ENCODE measurements at places on chromosomes 2 and 18.

- no peak for DNase-seq
These were observed 46.7 kb upstream of the FHOD3 start for GRCh38 chr18:36250827-36251226.

- no peak for DNase-seq
These were observed 893.9 kb upstream of the ACVR2A start for GRCh38 chr2:146950911-146951310.

DNA sequence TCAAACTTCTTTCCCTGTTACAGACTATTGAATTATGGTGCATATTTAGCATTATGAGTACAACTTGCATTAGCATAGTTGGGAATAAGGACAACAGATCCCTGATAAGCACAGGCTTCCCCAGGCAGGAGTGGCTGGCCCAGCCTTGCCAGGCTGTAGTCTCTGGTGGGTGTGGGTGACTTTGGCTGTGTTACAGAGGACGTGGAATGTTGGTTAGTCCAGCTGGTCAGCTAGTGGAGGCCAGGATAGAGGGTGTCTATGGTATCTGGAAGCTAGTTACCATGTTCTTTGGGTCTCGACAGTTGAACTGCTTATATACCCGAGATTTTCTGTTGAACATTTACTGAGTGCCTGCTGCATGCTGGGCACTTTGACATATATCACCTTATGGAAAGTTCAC is 4.7 kb downstream of the SH3RF3 start:
- no peak for DNase-seq

DNA sequence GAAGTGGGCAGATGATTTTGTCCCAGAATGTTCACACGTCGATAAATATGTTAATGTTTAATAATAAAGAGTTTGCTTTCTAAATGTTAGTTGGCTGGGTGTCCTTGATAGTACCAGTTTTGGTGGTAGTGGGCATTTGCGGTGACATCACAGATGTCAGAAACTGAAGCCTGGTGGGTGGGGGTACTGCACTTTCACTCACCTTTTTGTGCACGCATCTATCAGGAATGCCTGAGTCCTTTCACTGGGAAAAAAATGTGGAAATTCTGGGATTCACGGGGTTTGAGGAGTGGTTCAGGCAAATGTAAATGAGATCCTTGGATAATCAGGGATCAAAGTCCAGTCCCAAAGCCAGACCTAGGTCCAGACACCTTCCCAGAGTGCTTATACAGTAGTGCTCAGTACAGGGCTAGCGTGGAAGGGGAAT is 3.2 kb downstream of the EPAS1 start:
- no peak for DNase-seq

- no peak for DNase-seq
These were observed 98.3 kb downstream of the NRP2 start for GRCh38 chr2:205780645-205781044.

GRCh38 chr2:198311020-198311419 is 506.6 kb downstream of the PLCL1 start:
- no peak for DNase-seq

GRCh38 chr18:24975496-24976372 is 376.2 kb downstream of the ZNF521 start:
- no peak for DNase-seq

DNA sequence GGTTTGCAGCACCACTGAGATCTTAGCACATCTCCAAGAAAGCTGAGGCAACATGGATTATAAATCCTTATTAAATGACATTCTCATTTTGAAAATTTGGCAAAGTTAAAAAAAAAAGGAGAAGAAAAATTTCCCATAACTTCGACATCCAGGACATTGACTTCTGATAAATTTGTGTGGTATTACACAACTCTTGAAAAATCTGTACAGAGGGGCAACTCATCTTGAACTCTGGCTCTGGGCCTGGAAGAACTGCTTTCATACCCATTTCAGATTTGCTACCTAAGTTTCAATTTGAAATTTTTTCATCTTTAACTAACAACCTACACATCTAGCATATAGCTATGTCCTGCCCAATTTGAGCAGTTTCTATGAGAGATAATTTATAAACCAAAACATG is 118.0 kb upstream of the UGP2 start:
- no peak for DNase-seq

DNA sequence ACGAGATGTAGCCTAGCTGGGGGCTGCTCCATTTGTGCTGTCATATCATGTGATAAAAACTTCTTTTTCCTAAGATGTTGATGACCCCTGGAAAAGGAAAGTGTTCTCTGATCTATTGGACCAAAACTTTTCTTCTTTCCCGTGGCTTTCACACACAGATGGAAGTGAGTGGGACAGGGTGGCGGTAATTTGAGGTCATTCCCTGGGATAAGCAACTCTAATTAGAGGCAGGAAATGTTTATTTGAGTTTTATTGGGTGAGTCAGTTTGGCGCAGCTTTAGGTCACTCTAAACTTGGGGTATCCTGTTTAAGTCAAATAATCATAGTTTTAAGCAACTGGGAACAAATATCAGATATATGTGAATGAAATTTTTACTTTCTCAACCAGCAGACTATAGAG is 221.0 kb upstream of the EPAS1 start:
- DNase-seq = no peak

DNA sequence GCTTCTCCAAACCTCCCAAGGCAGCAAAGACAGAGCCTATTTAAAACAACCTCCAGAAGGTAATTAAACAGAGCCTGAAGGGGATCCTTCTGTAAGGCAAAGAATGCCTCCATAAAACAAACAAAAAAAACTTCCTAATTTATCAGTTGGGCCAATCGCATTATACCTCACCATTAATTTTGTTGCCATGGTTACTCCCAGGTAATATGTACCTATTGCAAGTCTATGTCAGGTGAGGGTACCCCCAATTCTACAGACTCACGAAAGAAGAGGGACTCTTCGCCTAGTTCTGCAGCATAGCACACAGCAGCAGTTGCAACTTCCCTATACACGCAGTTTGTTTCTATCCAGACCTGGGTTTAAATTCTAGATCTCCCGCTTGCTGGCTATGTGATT is 38.8 kb downstream of the SFXN5 start:
- no peak for DNase-seq

DNA sequence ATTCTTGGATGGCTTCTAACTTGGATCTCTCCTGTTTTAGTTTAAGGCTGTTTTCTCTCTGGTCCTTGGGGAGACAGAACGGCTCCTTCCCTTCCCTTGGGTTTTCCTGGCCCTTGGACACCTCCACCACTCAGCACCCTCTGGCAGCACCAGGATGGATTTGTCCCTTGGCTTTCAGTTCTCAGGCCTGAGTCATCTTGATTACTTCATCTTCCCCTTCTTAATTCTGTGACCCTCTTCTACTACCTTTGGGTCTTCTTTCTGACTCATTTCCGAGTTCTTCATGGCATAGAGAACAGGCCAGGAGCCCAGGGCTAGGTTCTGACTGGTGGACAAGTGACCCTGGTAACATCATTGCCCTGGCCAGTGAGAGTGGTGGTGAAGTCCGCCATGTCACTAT is 14.9 kb downstream of the IGFBP2 start:
- no peak for DNase-seq

DNA sequence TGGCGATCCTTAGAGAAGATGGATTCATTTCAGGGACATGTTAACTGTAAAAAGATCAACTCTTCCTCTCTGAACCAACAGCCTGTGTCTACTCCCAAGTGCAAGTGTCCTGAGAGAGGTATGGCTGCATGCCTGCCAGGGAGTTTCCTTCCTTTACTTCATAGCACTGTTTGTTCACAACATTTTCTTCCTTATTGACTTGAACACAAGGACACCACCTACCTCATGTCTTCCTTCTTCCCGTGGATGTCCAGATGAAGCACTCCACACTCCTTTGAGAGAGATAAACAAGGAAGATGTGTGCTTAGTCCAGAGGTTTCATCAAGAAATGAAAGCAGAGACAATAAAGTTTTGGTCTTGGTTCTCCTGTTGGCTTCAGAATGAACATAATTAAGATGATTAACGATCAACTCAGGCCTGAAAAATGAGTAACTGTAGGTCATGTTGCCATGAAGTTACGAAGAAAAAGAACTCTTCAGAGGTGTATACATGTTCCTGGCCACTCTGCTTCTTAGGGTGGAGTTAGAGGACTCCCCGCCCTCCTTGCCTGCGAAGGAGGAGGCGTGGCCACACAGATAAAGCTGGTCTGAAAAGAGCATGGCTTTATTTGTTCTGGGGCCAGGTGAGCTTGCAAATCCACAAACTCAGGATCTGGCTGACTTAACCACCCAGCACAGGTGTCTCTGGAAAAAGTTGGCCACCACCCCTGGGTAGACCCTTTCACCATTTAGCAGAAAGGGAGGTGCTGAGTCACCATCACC is 155.0 kb upstream of the KCTD1 start:
- DNase-seq = no peak

DNA sequence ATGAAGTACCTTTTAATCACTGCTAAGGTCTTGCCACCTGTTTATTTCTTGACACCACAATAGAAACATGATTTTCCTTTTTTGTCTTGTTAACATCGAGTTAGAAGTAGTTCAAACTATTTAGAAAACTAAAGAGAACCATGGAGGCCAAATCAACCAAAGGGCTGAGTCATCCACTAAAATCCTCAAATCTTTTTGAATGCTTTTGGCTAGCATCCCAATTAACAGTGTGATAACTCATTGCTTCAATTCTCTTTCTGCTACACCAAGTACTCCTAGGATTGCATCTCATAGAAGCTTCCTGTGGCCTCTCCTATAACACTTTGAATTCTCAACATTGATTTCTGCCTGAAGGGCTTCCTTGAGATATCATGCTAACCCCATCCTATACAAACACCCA is 159.9 kb upstream of the MMADHC start:
- DNase-seq = no peak

- no peak for DNase-seq
These were observed 6.4 kb upstream of the SFTPB start for GRCh38 chr2:85674417-85674816.

DNA sequence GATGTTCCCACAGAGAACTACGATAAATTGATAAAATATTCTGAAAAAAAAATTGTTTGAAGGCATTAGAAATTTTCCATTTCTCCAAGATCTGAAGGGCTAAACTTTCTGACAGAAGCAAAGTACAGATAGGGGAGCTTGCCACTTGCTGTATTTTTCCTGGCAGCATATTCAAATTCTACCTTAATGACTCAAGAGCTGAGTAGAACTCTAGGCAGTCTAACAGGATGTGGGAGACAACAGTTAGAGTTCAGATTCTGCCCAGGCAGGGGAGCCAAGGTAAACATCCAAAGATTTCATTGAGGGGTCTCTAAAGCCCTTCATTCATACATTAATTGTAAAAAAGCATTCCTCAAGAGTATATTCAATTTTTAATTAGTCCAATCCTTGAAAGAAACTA is 46.0 kb upstream of the RIT2 start:
- no peak for DNase-seq

DNA sequence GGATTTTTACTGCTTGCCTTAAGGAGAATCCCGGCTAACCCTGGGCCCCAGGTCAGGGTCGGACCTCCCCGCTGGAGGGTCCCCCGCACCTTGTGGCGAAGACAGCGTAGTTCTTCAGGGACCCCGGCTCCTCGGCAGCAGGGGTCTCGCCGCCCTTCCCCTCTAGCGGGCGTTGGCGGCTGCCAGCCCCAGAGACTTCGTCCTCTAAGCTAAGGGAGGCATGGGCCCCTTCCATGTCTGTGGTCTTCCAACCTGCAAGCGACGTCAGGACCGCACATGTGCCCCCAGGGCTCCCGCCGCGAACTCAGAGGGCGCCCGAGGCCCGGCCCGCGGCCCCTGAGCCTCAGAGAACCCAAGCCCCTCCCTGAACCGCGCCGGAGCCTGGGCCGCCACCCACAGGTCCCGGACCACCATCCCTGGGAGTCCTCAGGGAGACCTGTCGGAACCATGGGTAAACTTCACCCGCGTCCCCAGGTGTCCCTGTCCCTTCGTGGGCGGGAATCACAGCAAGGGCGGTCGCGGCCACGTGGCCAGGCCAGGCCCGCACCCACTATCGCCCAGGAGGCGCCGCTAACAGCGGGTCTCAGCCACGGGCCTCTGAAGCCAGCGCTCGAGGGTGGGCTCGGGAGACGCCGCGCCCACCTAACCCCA is 562 bp downstream of the ANKMY1 start:
- peak; percentile 15 for DNase-seq

DNA sequence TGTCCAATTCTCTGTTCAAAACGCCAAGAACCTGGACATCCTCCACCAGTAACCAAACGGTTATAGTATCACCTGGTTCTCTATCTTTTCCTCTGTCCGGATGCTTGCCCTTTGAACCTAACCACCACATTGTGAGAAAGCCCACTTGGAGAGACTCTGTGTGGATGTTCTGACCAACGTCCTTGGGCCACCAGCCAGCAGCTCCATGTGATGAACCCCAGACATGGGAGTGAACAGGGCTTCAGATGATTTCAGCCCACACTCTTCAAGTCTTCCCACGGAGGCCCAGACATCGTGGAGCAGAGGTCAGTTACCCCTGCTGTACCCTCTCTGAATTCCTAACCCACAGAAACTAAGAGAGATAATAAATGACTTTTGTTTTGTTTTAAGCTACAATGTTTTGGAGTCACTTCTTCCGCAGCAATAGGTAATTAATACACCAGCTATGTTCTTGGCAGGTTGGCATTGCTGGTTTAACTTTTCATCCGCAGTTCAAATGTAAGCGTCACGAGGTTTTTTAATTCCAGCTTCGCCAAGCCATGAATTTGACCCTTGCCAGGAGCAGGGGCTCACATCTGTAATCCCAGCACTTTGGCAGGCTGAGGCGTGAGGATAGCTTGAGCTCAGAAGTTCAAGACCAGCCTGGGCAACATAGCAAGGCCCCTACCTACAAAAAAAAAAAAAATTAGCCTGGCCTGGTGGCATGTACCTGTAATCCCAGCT is 36.1 kb upstream of the ZNF532 start:
- no peak for DNase-seq

- no peak for DNase-seq
These were observed 339.8 kb downstream of the CYP26B1 start for GRCh38 chr2:71807581-71808451.

DNA sequence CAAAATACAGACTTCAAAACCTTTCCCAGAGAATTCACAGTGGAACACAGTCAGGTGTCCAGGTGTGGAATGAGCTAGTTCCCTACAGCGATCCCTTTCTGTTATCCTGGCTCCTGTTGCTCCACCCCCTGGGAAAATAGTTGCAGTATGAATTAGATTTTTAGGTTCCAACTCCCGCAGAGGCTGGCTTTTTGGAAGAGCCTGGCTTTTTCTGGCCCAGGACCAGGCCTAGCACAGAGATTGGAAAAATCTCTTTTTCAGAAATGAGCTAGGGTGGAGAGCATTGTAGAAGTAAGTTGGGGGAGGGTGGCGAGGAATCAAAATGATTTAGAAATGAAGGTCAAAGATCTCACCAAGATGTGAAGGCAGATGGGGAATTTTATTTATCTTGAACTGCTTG is 27.1 kb downstream of the COL5A2 start:
- DNase-seq = no peak

DNA sequence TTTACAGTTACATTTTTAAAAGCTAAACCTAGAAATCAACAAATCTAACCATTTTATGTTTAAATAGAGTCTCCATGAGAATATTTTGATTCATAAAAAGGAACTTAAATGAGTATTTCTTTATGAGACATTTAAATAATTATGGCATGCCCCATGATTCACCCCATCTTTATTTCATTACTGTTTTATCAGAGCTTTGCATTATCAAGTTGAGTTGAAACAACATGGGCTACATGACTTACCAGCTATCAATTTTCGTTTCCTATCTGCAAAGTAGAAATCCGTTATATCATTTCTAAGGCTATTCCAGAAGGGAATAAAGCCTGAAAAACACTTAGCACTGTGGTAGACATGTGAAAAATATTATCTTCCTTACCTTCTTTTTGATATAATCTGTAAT is 161.5 kb downstream of the GALNT3 start:
- no peak for DNase-seq

GRCh38 chr2:200049086-200049485 is 93.7 kb downstream of the MAIP1 start:
- no peak for DNase-seq
